Endodermal cell (in vitro differentiated cells): ENCODE measurements at places on chromosomes 5 and 9. TPM values are rescaled to one million over a fixed set of nuclear protein-coding genes. Genes with fewer than 3 reads are reported as not detected.

- no peak for DNase-seq
These were observed 528.9 kb upstream of the ZNF462 start for GRCh38 chr9:106334081-106334480.

GRCh38 chr5:26486631-26487030 lies 551.8 kb downstream of the CDH9 start:
- no peak for DNase-seq

DNA sequence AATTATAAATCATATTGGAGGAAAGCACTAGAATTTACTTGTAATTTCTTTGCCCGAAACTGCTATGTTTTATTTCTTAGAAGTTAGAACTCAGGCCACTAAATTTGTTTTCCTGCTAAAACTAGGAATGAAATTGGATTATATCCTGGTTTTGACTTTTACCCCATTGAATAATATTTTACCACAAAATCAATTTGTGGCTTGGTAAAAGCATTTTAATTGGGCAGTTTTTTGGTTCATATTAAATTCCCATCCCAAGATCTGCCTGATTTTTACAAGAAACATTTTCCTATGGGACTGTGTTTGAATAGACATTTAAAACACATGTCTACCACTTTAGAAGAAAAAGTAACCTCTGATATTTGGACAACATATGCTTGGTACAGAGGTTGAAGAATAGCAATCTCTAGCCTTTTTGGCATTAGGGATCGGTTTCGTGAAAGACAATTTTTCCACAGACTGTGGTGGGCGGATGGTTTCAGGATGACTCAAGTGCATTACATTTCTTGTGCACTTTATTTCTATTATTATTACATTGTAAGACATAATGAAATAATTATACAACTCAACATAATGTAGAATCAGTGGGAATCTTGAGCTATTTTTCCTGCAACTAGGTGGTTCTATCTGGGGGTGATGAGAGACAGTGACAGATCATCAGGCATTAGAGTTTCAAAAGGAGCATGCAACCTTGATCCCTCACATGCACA lies 565.6 kb downstream of the PRR16 start:
- DNase-seq, result no peak

DIMT1 gene
- total RNA-seq, result 21.3 and 22.7 TPM in 2 replicates

DNA sequence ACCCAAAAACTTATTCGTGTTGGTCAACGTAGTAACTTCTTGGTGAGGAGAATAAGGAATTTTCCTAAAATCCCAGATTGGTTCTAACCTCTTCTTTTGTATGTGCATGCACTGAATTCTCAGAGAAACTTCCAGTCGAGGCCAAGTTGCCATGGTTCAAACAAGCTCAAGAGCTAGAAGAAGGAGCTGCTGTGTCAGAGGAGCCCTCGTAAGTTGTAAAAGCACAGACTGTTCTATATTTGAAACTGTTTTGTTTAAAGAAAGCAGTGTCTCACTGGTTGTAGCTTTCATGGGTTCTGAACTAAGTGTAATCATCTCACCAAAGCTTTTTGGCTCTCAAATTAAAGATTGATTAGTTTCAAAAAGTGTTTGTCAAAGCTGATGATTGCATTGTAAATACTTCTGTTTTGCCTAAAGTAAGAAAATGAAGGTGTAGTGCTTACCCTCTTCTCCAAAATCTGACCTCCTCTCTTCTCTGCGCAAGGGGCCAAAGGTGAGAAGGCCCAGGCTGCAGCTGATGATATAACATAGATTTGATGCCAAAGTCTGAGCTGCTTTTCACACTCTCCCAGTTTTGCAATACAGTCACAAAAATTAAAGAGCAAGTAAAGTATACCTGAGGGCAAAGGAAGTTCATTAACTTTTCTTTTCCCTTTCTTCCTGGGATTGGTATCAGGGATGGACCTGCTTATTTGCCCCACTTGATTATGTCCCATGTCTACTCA lies 210.8 kb downstream of the ADAMTSL1 start:
- no peak for DNase-seq

DNA sequence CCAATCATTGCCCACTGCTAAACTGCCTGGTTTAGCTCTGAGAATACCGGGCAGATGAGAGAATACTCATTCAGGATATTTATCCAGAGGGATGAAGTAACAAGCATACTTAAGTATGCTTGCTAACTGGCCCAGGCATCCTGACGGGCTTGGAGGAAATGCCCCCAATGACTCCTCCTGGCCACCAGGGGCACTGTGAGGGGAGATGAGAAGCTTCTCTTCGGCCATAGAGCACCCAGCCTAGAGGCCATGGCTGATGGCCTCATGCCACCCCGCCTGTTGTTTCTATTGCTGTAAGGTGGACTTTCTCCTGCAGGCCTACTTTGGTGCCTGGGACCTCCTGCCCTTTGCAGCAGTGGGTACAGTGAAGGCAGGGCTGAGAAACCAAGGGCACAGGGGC lies 134.5 kb upstream of the FSTL4 start:
- DNase-seq, result peak; percentile 75

SLCO6A1 gene
- 1.8 and 3.1 TPM in 2 replicates for total RNA-seq

GPX3 gene
- total RNA-seq, result 44.7 and 44.9 TPM in 2 replicates

INSL4 gene
- total RNA-seq, result not detected in 2 replicates

CEP72 gene
- 13.3 to 37.3 TPM (median 35.6 TPM) in 3 replicates for total RNA-seq

GRCh38 chr5:88821161-88821560 lies 61.8 kb downstream of the MEF2C start:
- DNase-seq, result no peak

DNA sequence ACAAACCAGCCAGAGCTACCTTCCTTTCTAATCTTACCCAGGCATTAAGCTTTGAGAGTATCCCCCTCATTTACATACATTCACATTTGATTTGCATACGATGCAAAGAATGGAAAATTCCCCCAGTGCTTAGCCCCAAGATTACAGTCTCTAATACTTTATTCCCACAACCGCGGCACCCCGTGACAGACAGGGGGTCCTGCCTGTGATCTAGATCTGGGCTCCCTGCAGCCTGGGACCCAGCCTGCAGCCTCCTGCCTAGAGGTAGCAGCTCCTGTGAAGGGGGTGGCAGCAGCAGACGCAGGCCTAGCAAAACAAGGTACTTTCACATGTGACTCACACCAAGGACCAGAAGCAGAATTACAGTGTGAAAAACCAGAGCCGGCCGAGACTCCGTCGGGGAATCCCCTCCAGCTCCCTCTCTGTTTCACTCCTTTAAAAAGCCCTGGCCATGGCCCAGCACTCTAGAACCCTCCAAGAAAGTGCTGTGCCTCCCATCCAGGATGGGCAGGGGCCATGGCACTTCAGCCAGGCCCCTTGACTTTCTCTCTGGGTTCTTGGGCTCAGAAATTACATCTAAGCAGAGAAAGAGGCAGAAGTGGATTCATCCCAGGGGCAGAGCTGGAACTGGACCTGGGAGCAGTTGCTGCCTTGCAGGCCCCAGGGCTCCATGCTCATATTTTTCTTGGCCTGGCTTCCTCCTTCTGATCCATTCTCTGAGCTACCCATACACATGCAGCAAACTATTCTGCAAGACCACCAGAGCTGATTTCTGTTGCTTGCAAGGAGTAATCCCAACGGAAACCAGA lies 14.0 kb upstream of the TCF7 start:
- DNase-seq, result peak; percentile 87

- DNase-seq, result no peak
These were observed 113.8 kb downstream of the RPS23 start for GRCh38 chr5:82164176-82164976.

ATP10B gene
- total RNA-seq, result 0.15 and 0.29 TPM in 2 replicates

NAIP gene
- total RNA-seq, result 4.4 and 7.9 TPM in 2 replicates

DNA sequence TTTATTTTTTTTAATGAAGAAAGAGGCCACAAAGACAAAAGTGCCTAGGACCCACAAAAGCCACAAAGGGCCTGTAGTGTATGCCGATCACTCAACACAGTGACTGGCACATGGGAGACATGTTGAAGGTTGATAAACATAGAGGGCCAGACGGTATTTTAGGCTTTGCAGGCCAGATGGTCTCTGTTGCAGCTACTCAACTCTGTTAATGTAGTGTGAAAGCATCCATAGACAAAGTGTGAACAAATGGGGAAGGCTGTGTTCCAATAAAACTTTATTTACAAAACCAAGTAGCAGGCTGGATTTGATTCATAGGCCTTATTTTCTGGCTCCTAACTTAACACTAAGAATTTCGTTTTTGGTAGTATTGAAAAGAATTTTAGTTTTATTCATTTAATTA lies 139.9 kb downstream of the SGCD start:
- no peak for DNase-seq

- DNase-seq, result no peak
These were observed 271.8 kb downstream of the ZNF608 start for GRCh38 chr5:124474528-124475215.

DNA sequence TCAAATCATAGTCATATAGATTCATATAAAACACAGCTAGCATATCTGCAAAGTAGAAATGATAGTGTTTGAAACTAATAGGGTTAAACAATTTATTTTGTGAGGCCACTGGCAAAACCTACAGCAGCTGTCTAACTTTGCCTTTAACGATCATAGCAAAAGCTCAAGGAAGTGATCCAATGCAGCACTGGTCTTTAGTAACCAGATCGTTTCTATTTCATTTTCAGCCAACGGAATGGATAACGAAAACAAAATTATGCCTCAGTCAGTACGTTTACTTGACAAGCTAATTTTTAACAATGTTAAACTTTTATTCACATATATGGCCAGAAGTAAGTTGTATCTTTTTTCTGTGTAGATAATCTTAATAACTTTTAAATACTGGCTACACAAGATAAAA lies 17.7 kb downstream of the MLLT3 start:
- DNase-seq, result no peak

DNA sequence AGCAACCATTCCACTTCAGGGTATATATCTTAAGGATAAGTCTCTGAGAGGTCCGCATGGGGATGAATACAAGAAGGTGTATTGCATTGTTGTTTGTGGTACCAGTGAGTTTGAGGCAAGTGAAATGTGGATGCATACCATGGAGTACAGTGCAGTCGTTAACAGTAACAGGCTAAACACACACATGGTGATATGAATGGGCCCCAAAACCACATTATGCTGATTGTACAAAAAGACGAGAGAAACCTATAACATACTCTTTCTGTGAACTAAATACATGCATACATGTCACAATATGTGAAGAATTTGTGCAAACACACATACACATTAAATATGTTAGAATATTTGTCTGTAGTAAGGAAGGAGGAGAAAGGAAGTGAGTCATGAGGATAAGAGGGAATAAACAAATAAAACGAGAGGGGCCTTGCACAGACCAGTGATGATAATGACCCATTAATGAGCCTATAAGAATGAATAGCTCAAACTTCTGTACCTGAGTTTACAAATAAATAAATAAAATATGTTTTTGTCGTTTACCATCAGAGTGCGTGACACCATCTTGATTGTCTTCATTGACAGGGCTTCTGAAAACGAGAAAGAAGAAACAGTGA lies 66.5 kb upstream of the RICTOR start:
- no peak for DNase-seq

DNA sequence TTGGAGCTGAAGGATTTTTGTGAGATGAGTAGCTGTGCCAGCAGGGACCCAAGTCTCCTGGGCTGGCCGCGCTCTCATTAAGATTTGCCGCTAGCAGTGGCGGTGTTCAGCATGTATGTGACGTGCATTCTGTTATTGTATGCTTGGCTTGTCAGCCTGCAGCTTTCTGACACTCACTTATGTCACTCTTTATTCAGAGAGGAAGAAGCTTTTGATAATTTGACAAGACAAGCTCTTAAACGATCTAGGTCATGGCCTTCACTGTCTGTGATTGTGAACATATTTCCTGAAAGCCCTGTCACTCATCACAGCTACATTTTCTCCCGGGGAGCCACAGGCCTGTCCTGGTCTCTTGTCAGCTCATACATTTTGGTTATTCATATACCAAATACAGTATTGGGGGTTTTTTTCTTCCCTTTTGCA lies 98.2 kb upstream of the GRHPR start:
- no peak for DNase-seq

- no peak for DNase-seq
These were observed 10.3 kb downstream of the TRIM7 start for GRCh38 chr5:181194489-181195248.

ORM2 gene
- 0.56 and 0.59 TPM in 2 replicates for total RNA-seq

LECT2 gene
- total RNA-seq, result not detected in 3 replicates

UBE2QL1 gene
- 0.08 to 0.16 TPM in 2 of 3 replicates, not detected in the other for total RNA-seq

DNA sequence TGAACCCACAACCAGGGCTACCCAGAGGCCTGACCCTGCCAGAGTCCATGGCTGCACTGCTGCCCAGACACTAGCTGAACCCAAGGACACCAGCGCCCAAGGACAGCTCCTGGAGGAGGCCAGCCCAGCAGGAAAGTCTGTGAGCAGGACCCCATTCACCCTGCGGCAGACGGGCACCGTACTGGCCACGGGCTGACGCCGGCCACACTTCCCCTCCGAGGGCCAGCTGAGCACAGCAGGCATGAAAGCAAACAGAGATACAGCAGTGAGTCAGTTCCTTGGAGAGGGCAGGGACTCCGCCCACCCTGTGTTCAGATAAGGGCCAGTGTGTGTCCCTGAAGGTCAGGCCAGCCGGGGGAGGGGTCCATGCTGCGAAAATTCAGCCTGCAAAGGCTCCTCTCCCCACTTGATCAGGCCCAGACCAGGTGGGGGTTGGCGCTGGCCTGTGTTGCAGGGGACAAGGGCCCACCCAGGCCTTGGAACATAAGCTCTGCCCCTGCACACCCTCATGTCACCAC lies 3.2 kb downstream of the RNF208 start:
- DNase-seq, result peak; percentile 81

PHAX gene
- total RNA-seq, result 51.2 and 54.1 TPM in 2 replicates

DNA sequence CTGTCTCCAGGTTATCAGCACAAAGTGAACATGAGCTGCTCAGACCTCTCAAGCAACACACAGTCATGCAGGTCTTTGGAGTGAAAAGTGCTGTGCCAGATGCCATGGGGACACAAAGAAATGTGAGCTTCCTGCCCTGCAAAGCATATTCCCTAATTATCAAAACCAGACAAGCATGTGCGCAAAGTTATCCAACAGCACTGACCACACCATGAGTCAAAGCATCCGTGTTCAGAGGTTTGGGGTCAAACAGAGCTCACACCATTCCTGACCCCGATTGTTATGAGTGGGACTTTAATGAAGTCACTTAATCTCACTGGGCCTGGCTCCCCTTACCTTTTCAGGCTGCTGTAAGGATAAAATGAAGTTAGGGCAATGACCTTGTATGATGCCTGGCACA lies 138.5 kb downstream of the SLIT3 start:
- no peak for DNase-seq
